ENCODE measurements at places on chromosomes 3 and 15.

GRCh38 chr3:149373235-149374125, 4.0 kb downstream of the TM4SF1 start:
- DNase-seq: no peak

DNA sequence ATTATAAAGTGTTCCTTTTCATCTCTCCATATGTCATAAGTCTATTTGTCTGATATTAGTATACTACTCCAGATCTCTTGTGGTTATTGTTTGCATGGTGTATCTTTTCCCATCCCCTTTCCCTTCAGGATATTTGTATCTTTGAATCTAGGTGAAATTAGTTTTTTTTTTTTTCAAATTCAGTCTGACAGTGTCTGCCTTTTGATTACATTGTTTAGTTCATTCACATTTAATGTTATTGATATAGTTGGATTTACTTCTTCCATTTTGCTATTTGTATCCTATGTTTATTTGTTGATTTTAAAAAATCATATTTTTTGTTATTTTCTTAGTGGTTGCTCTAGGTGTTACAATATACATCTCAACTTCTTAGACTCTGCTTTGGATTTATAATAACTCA, 283.0 kb downstream of the CHST2 start:
- no peak for DNase-seq

DNA sequence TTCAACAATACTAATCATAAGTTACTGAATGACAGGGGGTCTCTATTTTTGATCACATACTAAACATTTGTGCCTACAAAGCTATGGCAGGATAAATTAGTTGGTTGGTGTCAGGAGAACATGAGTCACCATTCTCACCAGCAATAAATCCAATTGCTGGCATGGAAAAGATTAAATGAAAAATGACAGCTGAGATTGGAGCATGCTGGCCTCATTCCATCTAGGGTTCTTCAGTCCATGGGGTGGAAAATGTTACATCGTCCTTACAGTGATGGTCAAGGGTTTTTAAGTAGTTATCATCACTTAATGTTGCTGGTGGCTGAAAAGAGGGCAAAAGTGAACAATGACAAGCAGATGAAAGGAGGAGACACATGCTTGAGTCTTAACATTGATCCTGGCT, 180.1 kb upstream of the BCL6 start:
- DNase-seq: no peak

GRCh38 chr3:8825153-8825825, 55.9 kb upstream of the OXTR start:
- no peak for DNase-seq

GRCh38 chr15:72727154-72727553, 41.1 kb downstream of the BBS4 start:
- DNase-seq: no peak

- DNase-seq: no peak
These were observed 48.5 kb upstream of the PPP2R3A start for GRCh38 chr3:135917076-135917475.

GRCh38 chr3:80492162-80492561, 724.4 kb upstream of the ROBO1 start:
- DNase-seq: no peak

- DNase-seq: no peak
These were observed 790.7 kb downstream of the ROBO1 start for GRCh38 chr3:78977073-78977472.

DNA sequence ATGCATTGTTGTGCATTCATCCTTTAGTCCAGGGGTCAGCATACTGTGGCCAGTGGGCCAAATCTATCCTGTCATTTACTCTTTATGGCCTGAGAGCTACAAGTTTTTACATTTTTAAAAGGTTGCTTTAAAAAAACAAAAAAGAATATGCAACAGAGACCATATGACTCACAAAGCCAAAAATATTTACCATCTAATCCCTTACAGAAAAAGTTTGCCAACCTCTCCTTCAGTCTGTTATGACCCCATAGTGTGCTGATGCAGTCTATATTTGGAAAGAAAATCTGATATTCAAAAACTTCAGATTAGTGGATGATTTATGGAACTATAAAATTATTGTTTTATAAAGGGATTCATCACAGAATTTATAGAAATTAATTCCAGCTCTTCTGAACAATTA, 237.5 kb upstream of the IL12A start:
- DNase-seq: no peak

DNA sequence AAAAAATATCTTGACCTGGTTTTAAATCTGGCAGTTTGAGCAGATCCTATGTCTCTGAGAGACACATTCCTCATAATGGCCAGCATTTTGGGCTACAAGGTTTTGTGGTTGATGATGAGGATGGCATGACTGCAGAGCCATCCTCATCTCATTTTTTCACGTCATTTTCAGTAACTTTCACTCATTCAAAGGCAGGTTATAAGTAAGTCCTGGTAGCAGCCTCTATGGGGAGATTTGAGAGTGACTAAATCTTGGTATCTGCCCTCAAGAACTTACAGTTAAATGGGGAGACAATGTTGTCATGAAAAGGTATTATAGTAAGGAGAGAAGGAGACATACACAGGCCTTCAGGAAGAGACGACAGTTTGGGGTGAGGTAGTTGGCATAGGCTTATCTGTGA, 14.5 kb downstream of the TIGIT start:
- DNase-seq: no peak

GRCh38 chr15:62124176-62124972, 40.7 kb downstream of the C2CD4B start:
- DNase-seq: no peak

GRCh38 chr3:191889756-191890155, 428.8 kb downstream of the PYDC2 start:
- no peak for DNase-seq

DNA sequence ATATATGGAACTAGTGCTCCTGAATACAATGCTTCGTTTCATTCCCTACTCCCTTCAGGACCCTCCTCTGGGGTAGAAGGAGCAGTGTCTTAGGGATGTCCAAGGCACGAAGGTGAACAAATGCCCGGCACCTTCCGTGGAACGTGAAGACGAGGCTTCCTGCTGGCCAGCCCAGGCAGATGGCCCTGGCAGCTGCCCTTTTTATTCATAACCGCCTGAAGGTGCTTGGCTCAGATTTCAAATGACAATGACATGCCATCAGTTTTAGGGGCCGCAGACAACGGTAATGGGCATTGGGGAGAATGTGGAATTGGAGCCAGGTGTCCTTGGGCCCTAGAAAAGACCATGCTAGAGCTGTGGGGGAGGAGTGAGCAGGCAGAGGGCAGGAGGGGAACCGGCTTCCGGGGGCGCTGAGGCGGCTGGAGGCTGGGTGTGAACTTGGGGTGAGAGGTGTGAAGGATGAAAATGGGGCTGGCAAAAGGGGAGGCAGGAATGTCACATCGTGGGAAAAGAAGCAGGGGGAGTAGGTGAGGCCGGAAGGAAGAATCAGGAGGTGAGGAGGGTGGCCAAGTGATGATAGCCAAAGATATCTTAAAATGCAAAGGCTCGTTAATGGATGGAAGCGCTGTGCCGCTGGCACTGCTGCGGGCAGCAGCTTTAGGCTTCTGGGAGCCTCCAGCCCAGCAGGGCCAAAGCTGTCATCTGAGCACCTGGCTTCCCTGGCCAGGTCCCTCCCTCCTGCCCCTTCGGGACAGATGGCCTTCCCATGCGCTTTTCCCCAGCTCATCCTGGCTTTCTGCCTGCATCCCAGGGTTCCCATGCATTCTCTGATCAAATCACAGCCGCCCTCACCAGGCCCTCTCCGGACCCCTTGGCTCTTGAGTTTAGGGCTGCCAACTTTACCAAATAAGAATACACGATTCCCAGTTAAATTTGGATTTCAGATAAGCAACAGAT, 93.7 kb downstream of the TMEM266 start:
- peak; percentile 43 for DNase-seq

DNA sequence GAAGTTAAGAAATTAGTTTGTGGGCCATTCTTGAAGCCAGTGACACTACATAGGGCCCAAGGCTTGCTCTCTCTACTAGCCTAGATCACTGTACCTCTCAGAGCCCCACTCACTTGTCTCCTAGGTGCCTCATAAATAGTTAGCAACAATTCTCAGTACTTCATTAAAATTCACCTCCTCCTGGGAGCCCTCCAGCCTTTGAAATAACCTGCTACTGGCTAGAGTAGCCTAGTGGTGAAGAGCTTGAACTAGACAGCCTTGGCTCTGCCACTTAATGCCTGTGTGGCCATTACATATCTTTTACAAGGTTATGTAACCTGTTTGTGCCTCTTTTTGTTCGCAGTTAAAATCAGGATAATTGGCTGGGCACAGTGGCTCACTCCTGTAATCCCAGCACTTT, 89.3 kb downstream of the UBE2E2 start:
- no peak for DNase-seq

DNA sequence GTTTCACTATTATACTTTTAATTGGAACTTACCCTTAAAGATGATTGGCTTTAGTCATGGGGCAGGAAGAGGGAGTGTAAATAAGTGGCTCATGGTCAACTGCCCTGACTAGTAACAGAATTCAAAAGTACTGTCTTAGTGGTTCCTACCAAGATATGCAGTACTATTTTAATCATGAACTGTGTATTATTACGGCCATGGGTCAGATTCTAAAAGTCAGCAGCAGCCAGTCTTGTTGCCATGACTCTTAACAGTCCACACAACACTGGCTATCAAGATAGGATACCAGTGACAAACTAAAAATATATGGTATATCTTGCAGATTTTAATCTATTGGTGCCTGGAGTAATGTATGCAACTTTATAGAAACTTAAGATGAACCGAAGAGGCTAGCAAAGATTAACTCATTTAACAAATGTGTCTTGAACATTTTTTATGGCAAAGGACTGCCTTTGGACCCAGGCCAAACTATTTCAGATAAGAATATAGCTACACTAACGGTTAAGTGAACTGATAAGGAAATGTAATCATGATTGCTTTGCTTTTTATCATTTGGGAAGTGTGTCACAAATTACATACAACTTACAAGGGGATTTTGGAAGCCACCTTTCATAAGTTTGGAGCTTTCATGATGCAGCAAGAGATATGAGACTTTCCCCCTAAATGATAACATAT, 163.7 kb downstream of the TCF12 start:
- DNase-seq: no peak

DNA sequence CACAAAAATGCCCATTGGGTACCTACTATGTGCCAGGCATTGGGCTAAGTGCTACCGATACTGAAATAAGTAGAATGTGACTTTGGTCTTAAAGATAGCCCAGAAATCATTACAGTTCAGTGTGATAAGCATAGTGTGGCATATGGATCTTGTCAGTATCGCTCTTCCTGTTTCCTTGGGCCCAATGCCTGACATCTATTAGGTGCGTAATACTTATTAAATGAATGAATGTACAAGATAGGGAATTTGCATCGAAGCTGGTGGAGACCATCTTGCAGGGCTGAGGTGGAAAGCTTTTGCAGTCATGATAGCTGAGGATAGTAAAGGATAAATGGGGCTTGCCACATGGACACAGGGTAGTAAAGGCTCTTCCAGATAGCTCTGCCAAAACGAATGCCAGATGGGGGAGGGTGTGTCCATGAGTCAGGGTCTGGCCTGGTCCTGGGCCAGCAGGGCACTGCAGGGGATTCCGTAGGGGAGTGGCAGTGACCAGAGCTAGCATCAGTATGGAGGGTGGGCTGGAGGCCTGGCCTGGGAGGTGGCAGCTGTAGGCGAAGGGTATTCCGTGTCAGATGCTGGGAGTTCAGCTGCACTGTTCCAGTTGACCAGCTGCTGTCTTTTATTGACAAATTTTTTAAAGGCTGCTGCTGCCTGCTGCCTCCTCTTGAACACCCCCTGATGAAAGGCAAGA, 23.5 kb downstream of the TSEN2 start:
- no peak for DNase-seq

- DNase-seq: no peak
These were observed 9.2 kb upstream of the HES1 start for GRCh38 chr3:194126790-194127189.

DNA sequence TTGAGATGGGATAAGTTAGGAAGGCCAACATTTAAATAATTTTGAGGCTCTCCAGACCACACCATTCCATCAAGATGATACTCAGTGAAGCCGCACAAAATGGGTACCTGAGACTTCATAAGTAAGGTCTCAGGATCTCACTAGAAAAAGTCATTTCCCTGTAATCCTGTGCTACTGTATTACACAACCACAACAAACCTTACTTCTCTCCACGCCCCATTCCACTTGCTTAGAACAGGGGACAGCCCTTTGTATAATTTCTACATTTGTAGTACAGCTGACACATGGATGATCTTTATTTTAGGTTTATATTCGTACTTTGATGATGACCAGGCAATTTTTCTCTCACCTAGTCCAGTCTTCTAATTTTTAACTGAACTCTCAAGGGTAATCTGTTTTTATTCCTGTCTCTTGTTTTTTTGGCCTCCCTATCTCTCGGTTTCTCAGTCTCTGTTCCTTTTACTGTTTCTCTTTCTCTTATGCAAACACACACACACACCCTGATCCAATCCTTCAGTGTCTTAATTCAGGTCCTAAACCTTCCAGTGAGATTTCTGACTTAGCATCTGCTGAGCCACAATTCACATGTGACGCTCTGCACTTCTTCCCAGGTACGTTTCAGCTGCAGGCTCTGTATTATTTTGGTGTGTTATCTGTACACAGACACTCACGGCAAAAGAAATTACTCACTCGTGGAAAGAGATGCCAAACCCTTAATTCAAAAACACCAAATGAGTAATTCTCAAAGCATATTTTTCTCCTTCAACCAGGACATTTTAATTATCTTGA, 223.2 kb upstream of the THBS1 start:
- no peak for DNase-seq

GRCh38 chr3:128001576-128001975, 50.7 kb upstream of the SEC61A1 start:
- DNase-seq: no peak

- no peak for DNase-seq
These were observed 216.4 kb downstream of the DPH6 start for GRCh38 chr15:35329521-35329961.

GRCh38 chr3:196270499-196270898, 17.0 kb downstream of the PCYT1A start:
- DNase-seq: no peak

DNA sequence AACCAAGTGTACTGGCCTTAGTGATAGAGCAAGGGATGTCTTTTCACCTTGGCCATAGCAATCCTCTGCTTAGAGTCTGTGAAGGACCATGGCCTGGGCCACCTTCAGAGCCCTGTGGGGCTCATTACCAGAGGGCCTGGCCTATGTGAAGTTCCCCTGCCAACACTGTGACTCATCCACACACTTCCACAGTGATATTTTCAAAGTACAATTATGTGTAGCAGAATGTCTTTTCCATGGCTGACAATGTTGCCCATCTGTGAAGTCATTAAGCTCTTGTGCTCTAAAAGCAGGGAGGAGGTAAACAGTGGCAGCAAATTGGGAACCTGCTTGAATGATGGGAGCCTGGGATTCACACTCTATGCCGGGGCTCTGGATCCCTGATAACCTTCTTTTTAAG, 12.2 kb upstream of the CACNA1D start:
- no peak for DNase-seq

GRCh38 chr3:126464494-126464893, 11.2 kb downstream of the ZXDC start:
- no peak for DNase-seq

DNA sequence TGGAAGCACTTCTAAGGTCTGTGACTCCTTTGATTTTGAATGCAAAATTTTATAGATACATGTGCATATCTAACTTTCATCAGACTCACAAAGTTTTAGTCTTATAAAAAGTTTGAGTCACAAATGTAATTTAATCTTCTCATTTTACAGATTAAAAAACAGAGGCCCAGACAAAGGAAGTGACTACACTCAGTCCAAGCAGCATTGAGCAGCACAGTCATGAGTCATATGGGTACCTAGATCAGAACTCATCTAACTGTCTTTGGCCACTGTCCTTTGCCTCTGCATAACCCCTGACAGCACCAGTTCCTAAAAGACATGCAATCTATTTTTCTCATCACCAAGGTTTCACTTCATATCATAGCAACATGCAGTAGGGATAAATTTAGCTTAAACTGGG, 210.7 kb upstream of the KCNH8 start:
- no peak for DNase-seq

Measured in H1 (cell line).